ENCODE measurements at places on chromosomes 4 and X.
A peak's percentile ranks its signal among the peaks of the same experiment; 100 is the strongest.

- no peak for DNase-seq
Measured at GRCh38 chr4:67765401-67765800, 11.2 kb upstream of the GNRHR start.

DNA sequence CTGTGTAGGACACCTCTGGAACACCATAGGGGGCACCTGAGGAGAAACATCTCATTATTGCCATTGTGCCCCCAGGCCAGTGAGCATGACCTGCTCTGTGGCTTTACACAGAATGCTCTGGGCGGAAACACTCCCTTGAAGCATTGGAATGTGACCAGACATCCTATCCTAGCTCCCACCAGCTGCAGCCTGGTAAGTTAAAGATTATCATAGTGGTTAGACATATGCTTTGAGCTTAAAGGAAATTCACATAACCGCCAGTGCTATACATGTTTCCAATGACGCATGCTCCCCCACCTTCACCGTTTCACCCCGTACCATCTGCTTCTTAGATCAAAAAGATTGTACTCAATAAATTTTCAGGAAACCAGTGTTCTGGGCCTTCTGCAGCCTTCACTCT lies 217.7 kb upstream of the CENPE start:
- no peak for DNase-seq

GRCh38 chr4:145709843-145710242 lies 29.9 kb downstream of the C4orf51 start:
- no peak for DNase-seq

GRCh38 chr4:4867375-4868039 lies 8.0 kb downstream of the MSX1 start:
- peak; percentile 78 for DNase-seq

GRCh38 chr4:133152330-133152821 lies 3.3 kb downstream of the PCDH10 start:
- DNase-seq, result no peak

DNA sequence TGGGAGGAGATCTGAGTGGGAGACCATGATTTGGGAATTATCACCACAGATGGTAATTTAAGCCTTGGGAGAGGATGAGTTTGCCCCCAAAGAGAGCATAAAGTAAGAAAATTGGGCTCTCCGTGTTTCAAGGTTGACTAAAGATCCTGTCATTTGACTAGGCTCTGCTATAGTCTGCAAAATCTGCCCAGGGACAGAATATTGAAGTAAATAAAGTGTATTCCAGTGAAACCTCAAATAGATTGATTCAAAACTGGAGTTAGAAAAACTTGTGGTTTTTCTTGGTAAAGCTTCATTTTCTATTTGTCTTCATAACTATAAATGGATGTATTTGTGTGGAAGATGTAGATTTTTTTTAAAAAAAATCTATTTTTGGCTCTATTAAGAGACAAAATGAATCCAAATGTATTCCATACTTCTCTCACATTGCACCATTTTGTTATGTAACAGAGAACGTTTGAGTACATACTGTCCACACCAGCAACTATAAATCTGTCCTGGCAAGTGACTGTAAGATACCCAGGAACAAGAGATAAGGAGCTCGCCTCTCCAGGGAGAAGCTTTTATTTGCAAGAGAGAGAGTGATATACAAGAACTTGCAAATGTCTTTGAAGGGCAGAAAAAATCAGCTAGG lies 170.2 kb downstream of the CBR4 start:
- DNase-seq, result no peak

DNA sequence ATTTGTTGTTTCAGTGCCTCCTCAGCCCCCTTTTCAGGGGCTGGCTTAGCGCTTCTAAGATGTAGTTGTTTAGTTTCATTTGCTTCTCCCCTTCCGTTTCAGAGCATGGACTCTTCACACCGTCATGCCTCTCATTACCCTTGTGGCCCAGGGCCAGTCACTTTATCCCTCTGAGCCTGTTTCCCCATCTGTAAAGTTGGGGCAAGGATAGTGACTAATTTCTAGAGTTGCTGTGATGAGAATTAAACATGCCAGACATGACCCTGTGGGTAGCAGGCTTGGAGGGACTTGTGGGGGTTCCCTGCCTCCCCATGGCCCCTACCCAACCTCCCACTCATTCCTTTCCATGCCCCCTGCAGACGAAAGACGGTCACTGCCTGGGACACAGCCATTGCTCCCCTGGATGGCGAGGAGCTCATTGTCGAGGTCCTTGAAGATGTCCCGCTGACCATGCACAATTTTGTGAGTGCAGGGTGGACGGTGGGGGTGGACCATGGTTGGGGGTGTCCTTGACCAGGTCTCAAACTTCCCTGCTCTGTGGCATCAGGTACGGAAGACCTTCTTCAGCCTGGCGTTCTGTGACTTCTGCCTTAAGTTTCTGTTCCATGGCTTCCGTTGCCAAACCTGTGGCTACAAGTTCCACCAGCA lies 3.6 kb downstream of the ARAF start:
- DNase-seq, result no peak

DNA sequence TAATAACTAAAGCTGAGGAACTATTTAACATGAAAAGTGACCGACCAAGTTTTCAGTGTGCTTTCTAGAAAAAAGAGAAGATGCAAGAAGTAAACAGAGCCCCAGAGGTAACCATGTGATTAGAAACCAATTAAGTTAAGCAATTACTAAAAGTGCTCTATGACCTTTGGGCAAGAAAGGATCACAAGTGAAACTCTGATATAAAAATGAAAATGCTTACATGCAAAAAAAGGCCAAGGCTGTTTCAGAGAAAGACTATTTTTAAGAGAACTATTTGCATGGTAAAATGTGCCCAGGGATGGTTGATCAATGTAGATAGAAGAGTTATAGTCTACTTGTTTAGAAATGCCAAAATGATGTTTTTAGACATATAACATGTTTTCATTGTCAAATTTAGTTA lies 22.0 kb downstream of the KLHL15 start:
- DNase-seq, result no peak

- peak; percentile 18 for DNase-seq
Measured at GRCh38 chrX:12080265-12080664, 58.0 kb upstream of the FRMPD4 start.

- no peak for DNase-seq
Measured at GRCh38 chr4:28354880-28355656, 1494.4 kb downstream of the STIM2 start.

GRCh38 chrX:97461763-97462162 lies 578.1 kb downstream of the RPA4 start:
- no peak for DNase-seq

- DNase-seq, result no peak
Measured at GRCh38 chr4:176380352-176381157, 60.8 kb downstream of the SPCS3 start.

- no peak for DNase-seq
Measured at GRCh38 chr4:112361181-112361791, 64.1 kb downstream of the ALPK1 start.

- DNase-seq, result no peak
Measured at GRCh38 chr4:54662123-54662522, 4.4 kb downstream of the KIT start.
